ENCODE measurements at places on chromosomes 1 and 21.

GRCh38 chr1:176118985-176119384, 88.1 kb downstream of the COP1 start:
- DNase-seq: no peak

GRCh38 chr1:17438318-17439249, 893 bp downstream of the RCC2 start:
- DNase-seq: peak; percentile 87

GRCh38 chr1:56566994-56567393, 12.4 kb downstream of the PLPP3 start:
- no peak for DNase-seq

DNA sequence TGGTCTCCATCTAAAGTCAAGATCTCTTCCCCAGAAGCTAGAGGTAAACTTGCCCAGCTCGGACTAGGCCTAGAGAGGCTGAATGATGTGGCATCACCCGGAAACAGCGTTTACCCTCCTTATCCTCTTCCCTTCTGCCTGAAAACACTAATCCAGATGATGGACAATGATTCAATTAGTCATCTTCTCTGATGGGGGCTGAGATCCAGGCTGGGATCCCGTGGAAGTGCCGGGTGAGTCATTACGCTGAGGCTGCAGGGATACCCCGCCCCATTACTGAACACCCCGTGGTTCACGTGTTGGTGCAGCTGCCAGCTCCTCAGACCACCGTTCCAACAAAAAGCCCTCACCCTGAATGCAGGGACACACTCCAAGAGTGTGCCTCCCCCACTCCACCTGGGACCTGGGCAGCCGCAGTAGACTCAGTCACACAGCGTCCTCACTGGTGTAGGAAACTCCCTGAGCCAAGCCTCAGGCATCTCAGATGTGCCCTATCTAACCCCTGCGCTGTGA, 2.0 kb downstream of the S100A6 start:
- no peak for DNase-seq

DNA sequence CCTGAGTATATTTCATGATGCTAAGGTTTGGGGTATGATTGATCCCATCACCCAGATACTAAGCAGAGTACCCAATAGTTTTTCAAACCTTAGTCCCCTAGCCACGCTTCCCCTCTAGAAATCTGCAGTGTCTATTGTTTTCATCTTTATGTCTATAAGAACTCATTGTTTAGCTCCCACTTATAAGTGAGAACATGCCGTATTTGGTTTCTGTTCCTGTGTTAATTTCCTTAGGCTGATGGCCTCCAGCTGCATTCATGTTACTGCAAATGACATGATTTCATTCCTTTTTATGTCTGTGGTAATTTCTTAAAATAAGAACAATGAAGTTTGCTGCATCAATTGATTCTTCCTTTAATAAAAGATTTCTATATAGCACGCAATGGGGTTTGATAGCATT, 301.3 kb downstream of the PLPP3 start:
- no peak for DNase-seq

- no peak for DNase-seq
Measured at GRCh38 chr1:209885403-209886218, 52.4 kb upstream of the SYT14 start.

DNA sequence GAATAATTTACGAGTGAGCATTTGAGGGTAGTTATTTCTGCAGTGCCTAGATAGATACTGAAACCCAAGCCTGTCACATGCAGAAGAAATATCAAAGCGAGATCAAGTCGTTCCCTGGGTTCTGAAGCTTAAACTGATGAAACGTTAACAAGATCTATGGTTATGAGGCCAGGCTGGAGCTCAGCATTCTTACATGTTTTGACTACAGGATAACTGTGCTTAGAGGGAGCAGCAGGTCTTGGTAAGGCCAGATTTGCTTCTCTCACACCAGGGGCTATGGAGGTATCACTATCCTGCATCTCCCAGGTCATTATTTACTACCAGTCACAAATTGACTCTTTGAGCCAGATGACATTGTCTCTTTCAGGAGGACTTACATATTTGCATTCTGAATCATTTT, 1401.4 kb upstream of the PRMT6 start:
- DNase-seq: no peak

GRCh38 chr1:46455951-46456350, 33.7 kb upstream of the DMBX1 start:
- no peak for DNase-seq

DNA sequence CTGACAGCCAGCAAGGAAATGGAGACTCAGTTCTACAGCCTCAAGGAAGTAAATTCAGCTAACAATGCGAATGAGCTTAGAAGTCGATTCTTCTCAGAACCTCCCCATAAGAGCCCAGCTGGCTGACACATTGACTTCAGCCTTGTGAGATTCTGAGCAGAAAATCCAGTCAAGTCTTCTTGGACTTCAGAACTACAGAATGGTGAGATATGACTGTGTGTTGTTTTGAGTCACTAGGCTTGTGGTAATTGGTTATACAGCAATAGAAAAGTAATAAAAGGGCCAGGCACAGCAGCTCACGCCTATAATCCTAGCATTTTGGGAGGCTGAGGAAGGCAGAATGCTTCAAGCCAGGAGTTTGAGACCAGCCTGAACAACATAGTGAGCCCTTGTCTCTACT, 161.8 kb upstream of the IVNS1ABP start:
- no peak for DNase-seq

DNA sequence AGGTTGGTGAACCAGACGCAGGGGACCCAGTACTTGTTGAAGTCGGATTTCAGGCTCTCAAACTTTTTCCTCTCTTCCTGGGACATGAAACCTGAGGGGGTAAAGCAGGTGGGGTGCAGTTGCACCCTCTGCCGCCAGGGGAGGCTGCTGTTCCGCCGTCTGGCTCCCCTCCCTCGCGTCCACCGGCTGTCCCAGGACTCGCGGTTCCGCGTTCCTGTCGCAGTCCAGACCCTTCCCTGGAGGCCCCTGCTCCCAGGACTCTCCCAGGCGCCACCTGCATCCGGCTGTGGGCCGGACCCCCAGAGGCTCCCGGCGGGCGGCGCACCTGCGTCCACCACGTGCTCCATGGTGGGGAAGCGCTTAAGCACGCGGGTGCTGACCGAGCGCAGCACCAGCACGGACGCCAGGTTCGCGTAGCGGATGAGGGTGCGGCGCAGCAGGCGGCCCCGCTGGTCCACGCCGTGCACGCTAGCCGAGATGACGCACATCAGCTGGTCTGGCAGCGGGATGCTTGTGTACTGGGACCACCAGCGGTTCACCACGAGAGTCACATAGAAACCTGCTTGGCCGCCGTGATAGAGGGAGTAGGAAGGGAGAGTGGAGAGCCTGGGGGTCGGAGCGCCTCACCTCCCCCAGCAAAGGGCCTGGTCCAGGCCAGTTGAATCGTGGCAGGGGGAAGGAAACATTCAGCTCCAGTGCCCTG, 1.7 kb downstream of the BEST4 start:
- peak; percentile 81 for DNase-seq

DNA sequence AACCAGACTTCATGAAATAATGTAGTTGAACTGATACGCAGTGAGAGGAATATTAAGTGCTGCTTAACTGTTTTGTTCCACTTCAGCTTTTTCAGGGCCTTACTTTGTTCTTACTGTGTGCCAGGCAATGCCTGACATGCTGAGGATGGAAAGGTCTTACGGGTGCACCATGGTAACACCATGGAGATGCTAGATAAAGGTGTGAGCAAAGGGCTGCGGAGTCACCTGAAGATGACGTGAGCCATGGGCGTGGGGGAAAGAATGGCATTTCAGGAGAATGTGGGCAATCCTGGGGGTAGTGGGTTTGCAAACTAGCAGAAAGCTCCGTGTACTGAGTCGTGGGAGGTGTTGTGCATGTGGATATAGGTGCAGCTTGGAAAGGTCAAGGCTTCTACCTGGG, 27.3 kb downstream of the MAN1C1 start:
- DNase-seq: no peak

DNA sequence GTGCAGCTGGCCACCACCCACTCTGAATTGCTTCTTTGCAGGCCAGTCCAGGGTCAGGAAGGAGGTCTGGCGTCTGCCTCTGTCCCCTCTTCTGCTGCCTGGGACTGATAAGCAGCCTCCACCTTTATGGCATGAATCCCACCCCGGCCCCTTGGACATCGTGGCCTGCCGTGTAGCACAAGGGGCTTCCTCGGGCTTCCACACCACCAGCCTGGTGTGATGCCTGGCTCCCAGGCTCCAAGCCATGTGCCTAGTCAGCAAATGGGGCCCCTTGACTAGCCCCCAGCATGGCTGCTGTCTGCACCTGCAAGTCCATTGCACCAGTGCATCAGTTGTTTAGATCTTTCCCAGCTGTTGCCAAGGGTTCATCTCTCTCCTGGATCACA, 9.9 kb upstream of the ARF1 start:
- no peak for DNase-seq

- no peak for DNase-seq
Measured at GRCh38 chr1:52239708-52240001, 97.8 kb downstream of the ZFYVE9 start.

DNA sequence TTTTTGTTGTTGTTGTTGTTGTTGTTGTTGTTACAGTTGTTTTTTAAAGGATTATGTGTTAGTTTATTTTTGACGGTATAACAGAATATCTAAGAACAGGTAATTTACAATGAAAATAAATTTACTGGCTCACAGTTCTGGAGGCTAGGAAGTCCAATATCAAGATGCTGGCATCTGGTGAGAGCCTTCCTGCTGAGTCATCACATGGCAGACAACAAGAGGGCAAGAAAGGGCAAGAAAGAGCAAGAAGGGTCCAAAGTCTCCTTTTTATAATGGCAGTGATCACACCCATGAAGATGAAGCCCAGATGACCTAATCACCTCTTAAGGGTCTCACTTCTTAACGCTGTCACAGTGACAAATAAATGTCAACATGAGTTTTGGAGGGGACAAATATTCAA, 142.1 kb downstream of the NEGR1 start:
- no peak for DNase-seq

DNA sequence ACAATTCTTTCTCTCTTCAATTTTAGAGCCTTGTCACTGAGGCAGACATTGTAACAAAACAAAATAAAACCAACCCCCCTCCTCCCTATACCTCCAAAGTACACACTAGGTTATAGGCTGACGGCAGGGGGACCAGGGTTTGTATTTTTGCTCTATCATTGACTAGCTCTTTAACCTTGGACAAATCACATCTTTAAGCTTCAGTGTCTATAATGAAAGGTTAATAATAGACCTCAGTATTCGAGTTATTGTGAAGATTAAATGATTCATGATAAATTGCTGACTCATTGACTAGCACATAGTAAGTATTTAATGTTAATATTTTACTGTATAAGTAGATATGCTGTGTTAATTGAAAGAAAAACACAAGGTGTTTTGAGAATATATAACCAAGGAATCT, 1267.6 kb upstream of the ADGRL2 start:
- no peak for DNase-seq

- DNase-seq: no peak
Measured at GRCh38 chr21:44521928-44522752, 17.9 kb downstream of the KRTAP10-1 start.

- no peak for DNase-seq
Measured at GRCh38 chr1:15005116-15005515, 148.4 kb upstream of the TMEM51 start.

DNA sequence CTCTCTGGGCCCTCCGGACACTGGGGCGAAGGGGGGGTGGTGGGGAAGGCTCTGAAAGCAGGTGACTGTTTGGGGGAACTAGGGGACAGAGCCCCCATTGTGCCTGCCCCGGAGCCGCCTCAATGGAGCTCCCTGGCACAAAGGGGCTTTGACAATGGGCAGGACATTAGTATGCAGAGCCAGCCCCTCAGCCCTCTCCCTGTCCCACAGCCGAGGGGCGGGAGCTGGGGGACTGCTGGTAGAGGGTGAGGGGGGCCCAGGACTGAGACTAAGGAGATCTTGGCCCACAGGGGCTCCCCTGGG, 7.8 kb downstream of the KCNJ10 start:
- DNase-seq: no peak

DNA sequence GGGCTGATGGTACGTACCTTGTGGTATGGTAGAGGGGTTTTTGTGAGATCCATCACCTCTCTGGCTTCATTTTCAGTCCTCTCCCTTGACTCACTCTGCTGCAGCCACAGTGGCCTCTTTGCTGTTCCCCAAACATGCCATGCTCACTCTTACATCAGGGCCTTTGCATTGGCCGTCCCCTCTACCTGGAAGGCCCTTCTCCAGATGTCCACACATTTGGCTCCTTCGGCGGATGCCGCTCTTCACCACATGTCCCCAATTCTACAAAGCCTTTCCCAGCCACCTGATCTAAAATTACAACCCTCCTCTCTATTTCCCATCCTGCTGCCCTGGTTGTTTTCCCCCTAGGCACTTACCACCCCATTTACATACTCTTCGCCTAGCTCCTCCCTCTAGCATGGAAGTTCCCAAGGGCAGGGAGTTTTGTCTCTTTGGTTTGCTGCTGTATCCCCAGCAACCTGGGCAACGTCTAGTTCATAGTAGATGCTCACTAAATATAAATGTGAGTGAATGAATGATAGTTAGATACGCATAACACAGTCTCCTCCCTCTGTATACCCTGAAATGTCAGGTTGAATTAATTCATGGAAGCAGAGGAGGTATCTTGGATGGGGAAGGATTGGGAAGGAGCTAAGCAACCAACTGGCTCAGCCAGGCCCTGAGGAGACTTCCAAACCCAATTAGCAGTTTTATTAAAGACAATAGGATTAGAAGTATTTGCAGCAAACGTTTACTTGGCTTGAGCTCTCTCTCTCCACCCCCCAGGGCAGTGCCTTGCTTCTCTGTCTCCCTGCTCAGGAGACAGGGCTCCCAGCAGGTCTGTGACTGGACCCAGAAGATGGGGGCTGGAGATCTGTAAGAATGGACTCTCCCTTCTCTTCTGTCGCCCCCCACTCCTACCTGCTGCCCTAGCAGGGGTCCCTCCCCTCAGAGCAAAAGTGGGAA, 264.2 kb downstream of the GRIK3 start:
- no peak for DNase-seq

DNA sequence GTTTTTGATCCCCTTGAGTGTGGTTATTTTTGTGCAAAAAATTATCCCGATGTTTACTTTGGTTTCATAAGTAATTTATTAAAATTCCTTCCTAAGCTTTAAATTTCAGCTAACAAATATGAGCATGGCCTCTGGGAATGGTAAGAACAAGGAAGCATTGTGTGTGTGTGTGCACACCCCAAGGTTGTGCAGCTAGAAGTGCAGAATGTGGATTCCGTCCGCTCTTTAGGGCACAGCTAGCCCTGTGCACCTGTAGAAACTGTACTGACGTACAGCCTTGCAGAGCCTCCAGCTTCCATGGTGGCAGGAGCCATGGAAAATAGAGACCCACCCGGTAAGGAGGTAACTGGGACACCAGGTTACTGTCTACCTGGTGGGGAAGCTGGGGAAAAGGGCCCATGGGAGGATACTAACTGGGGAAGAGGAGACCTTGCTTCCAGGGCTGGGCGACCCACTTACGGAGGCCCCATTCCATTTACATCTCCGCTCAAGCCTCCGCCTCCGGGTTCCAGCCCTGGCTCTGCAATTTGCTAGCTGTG, 54.7 kb downstream of the B3GALT5 start:
- no peak for DNase-seq

GRCh38 chr1:186943891-186944686, 115.3 kb downstream of the PLA2G4A start:
- no peak for DNase-seq

Measured in activated naive CD8-positive, alpha-beta T cell treated with anti-CD3 and anti-CD28 coated beads for 36 hours (primary cell).